Activated CD8-positive, alpha-beta memory T cell treated with anti-CD3 and anti-CD28 coated beads for 4 hours (primary cell): ENCODE measurements at places on chromosomes 2 and 18.
A peak's percentile ranks its signal among the peaks of the same experiment; 100 is the strongest.

- no peak for DNase-seq
These were observed 75.0 kb upstream of the PKDCC start for GRCh38 chr2:41972819-41973218.

DNA sequence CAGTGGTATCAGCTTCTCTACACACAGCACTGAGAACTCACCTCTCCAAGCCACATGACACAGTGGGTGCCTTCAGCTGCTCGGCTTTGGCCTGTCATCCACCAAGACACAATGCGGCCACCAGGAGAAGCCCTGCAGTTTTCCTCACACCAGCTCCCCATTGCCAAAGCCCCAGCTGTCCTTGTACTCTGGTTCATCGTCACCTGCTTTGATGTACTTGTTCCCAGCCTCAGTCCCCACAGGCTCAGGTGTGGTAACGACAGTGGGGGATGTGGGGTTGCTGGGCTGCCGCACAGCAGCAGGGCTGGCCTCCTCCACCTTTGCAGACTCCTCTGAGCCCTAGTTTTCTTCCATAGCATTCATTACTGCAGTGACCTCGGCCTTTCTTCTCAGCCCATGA lies 387.3 kb downstream of the MEIS1 start:
- DNase-seq: no peak

- DNase-seq: no peak
These were observed 30.6 kb downstream of the TMEM17 start for GRCh38 chr2:62475172-62476011.

- no peak for DNase-seq
These were observed 232.1 kb upstream of the EPAS1 start for GRCh38 chr2:46065152-46065551.

GRCh38 chr2:219844401-219845091 lies 217.1 kb downstream of the SLC4A3 start:
- no peak for DNase-seq

- DNase-seq: no peak
These were observed 30.3 kb upstream of the GPR17 start for GRCh38 chr2:127615511-127616166.

GRCh38 chr18:54830866-54831265 lies 2.6 kb downstream of the RAB27B start:
- no peak for DNase-seq

DNA sequence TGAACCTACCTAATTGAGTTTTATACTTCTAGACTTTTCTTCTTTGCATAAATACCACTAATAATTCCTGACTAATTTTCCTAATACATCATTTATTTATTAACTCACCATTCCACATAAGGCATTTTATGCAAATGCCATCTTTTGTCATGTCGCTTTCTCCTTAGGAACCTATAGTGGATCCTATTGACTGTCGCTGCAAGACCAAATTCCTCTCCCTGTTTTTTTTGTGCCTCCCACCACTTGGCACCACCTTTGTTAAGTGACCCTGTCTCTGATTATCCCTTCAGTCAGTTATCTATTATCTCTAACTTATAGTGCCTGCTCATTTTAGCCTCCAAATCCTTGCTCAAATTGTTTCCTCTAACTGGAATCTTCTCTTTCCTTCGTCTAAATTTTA lies 19.5 kb downstream of the UNC80 start:
- no peak for DNase-seq

DNA sequence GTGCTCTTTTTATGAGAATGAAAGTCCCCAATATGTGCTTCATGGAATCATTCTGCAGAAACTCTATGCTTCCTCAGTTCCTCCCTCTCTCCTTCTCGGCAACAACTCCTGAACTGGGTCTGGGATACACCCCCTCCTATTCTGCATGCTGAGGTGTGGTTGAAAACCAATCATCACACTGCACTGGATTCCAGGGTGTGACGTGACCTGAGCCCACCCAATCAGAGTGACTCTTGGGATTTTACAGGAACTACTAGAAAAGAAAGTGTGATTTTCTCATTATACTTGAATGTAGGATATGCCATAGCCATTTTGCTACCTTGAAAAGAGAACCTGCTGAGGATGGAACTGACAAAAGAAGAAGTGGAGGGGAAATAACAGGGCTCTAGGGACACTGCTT lies 36.3 kb downstream of the ACVR1 start:
- no peak for DNase-seq

DNA sequence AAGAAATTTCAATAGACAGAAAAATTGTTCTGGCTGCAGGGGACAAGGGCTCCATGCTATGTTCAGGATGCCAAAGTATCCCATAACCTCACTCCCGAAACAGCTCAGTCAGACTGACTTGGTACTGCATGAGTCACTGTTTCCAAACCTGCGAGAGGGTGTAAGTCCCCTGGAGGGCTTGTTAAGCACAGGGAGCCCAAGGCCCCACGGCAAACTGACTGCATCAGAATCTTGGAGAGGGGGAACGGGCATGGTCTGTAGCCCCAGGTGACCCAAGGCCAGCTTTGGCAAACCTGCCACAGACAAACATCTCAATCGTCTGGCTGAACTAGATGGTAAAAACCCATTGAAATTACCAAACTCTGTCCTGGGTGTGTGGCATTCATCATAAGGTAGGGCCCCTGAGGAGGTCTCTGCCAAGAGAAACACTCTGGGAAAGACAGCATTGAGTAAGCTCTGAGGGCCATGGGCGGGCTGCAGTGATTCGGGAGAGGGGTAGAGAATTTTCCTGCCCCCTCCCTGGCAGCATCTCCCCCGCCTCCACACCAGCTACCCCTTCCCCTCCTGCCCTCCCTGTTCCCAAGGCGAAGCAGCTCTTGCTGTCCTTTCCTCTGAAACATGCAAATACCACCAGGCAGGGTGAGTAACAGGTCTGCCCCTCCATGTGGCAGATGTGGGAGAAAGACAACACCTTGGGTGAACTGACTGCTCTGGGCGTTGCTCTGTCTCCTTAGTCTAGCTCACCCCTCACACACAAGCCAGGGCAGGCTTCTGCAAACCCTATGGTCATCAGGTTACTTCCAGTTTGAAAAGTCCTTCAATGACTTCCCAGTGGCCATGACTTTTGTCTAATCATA lies 274.7 kb upstream of the SIX2 start:
- DNase-seq: no peak

GRCh38 chr18:31723990-31724711 lies 36.5 kb downstream of the SLC25A52 start:
- no peak for DNase-seq

- no peak for DNase-seq
These were observed 16.7 kb upstream of the PID1 start for GRCh38 chr2:229287823-229288222.

DNA sequence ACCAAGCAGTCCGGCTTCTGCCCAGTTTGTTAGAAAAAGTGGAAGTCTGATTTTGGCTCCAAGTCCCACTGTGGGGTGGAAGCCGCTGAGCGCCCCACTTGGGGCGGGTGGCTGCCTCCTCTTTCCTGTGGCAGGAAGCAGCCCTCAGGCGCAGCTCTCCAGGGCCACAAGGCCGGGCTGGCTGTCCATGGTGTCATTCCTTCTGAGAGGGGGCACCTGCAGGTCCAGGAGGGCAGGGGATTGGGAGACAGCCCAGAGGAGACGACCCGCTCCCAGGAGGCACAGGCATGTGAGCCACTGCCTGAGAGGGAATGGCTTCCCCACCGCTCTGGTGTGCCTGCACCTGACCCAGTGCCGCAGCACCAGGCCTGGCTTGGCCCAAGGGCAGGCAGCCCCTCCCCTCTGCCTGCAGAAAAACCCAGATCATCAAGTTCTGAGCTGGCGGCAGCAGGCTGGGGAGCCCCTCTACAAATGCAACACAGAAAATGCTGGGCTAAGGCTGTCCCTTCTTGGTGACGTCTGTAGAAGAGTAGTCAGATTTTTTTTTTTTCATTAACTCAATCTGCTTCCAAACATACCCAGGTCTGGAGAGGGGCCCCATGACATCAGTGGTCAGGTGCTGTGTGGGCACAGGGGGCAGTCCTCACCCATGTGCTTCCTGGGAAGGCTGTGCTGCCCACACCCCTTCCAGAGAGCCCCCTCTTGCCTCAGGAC lies 38.4 kb downstream of the HS6ST1 start:
- DNase-seq: no peak

- no peak for DNase-seq
These were observed 19.2 kb downstream of the PPP4R3B start for GRCh38 chr2:55598056-55598795.

DNA sequence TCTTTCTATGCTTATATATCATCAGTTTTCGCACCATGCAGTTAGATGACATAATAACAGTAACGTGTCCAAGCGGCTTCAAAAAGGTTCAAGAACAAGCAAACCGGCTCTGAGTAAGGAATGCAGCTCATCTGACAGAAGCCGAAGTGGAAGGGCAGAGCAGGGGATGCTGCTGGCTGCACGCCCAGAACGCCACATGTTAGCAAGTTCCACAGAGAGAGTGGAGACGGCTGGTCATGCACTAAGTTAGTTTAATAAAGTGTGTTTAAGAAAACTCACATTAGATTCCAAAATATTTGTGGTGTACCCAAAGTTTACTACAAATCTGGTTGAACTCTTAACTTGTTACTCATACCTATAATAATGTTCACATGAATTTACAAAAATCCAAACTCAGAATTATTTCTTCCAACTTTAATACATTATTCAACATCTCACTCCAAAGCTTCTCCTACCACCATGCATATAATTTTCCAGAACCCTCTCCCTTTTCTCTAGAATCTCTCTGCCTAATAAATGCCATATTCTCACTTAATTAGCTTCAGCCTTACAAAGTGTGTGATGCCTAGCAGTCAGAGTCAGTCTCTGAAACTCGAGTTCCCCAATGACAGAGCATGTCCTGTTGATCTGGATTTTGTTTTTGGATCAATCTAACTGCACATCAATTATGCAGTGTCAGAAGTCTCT lies 170.0 kb downstream of the DNAH7 start:
- DNase-seq: no peak

- DNase-seq: no peak
These were observed 42.7 kb upstream of the TGFA start for GRCh38 chr2:70596293-70596692.

- DNase-seq: no peak
These were observed 246.4 kb upstream of the PXDN start for GRCh38 chr2:1990724-1991123.

DNA sequence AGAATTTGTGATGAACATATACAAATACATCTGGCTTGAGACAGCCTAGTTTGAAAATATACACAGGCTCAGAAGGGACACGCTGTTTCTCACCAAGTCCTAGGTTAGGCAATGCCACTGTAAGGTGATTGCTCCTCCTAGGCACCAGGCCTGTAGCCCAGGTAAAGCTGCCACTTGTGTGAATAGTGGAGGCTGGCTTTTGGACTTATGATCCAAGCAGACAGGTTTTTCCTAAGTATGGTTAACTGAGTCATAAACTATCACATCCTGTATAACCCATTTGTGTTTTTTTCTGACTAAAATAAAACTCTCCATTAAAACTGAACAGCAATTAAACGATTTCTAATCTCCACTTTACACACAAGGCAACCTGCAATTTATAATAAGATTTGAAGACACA lies 81.0 kb downstream of the SEMA4F start:
- DNase-seq: no peak

GRCh38 chr2:189142893-189143759 lies 36.4 kb downstream of the COL5A2 start:
- peak; percentile 2 for DNase-seq

DNA sequence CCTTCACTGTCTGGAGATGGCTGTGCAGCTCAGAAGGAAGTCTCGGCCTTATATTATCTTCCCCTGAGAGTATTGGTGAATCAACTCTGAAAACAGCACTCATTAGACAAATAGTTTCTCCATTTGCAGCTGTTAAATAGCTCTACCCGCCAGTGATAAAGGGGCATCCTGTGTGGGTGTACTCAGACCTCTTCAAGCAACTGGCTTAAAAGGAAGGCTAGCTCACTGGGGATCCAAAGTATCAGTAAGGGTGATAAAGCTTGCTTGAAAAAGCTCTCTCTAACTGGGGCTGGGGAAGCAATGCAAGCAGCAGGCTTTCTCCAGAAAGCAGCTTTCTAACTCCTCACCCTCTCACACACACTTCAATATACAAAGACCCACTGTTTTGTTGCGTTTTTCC lies 64.9 kb upstream of the PSMD14 start:
- no peak for DNase-seq

GRCh38 chr2:217922101-217923006 lies 80.4 kb downstream of the TNS1 start:
- DNase-seq: no peak

DNA sequence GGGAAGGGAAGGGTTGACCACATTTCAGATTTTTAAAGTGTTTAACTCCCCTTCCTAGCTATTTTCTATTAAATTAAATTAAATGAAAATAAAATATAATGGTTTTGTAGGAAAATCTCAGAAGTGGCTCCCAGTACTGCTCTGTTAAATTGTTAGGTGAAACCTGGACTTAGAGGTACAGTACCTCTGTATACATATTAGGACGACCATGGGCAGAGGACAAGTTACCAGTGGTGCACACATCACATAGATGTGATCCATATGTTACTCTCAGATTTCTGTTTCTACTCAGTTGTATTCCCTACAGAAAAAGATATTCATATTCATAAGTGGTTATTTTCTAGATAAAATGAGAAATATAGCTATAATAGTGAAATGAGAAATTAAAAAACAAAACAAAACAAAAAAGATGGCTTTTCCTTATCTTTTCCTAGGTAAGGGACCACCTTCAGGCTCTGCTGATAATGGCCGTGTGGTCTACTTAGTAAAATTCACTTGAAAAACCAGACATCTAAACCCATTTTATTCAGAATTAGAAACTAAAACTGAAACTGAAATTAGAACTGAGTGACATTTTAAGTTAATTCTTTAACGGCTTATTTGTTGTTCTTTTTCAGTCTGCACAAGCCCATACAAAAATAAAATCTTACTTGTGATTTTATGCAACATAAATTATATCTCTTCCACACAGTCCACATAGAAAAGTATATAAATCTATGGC lies 832.5 kb upstream of the CHAC2 start:
- no peak for DNase-seq

GRCh38 chr2:70551167-70551566 lies 2.5 kb downstream of the TGFA start:
- DNase-seq: no peak

- no peak for DNase-seq
These were observed 286.2 kb upstream of the EPAS1 start for GRCh38 chr2:46010925-46011490.

- DNase-seq: no peak
These were observed 58.5 kb downstream of the PKDCC start for GRCh38 chr2:42106257-42106816.

- DNase-seq: no peak
These were observed 50.7 kb upstream of the RNU4ATAC start for GRCh38 chr2:121479882-121480522.

- no peak for DNase-seq
These were observed 25.9 kb downstream of the TMSB10 start for GRCh38 chr2:84931384-84931821.

GRCh38 chr2:6934758-6935651 lies 17.8 kb downstream of the RNF144A start:
- no peak for DNase-seq

- no peak for DNase-seq
These were observed 52.8 kb upstream of the RMDN2 start for GRCh38 chr2:37872192-37872750.

DNA sequence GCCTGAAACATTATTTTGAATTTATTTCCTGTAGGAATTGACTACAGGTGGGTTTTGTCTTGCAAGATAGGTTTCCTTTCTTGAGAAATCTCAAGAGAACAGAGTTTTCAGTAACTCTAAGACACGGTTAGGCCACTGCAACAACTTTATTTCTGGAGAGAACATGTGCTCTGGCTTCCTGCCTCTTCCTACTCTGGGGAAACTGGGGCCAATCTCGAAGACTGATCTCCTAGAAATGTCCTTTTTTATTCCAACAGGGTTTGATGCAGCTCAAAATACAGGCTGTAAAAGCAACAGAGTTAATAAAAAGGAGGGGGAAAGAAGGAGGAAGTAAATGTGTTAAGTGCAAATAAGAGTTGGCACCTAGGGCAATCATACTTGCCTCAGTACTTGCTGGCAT lies 4.0 kb upstream of the SLC20A1 start:
- no peak for DNase-seq
